ENCODE measurements at places on chromosomes 5 and 9. TPM values are rescaled to one million over a fixed set of nuclear protein-coding genes. Genes with fewer than 3 reads are reported as not detected.

- peak overlapping the region; percentile 6 for H3K4me3 ChIP-seq
- peaks cover 13% of the 10 kb centered on the region for H3K36me3 ChIP-seq
- peaks cover 78% of the 10 kb centered on the region for H3K4me1 ChIP-seq
- H3K27me3 ChIP-seq: no peaks in the 10 kb centered on the region
- H3K27ac ChIP-seq: peak overlapping the region; percentile 95
Measured at GRCh38 chr9:14251154-14252071, 62.5 kb downstream of the NFIB start.

- no peak for DNase-seq
- H3K4me3 ChIP-seq: no peak overlapping the region
- no peaks in the 10 kb centered on the region for H3K4me1 ChIP-seq
- no peaks in the 10 kb centered on the region for H3K27me3 ChIP-seq
- peaks cover 22% of the 10 kb centered on the region for H3K36me3 ChIP-seq
Measured at GRCh38 chr5:43675357-43675756, 72.4 kb downstream of the NNT start.

DNA sequence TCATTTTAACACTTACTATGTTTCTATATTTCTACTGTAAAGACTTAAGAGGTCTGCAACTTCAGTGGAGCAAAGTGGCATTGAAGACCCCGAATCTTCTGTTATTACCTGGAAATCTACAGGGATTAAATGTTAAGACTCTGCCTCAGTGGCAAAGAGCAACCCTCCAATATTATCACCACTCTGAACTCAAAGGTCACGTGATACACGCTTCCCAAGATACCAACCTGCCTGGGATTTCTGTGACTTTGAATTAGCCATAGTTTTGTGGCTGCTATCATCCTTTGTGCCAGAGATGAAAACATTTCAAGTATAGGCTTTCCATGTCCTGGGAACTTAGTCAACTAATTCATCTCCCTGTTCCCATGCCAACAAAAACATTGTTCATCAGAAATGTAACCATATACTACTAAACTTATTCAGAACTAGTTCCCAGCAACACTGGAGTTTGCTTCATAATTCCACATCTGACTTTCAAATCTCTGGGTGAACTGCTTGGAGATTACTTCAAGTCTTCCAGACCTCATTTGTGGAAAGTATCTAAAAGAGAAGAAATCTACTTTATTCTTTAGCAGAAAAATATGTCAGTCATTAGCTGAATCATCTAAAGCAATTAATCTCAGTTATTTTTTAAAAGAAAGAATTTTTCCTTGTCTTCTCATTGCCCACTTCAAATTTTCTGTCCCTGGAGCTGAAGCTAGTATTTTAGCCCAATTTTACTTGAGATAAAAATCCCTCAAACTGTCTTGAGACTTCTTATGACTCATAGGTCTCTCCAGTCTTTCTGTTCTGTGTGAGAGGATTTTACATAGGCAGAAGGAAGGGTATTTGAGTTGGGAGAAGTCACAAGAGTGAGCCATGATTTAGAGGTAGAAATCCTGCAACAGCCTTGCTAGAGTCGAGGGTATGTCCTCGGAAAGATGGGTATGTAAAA, 83.0 kb downstream of the ZNF462 start:
- H3K27me3 ChIP-seq: no peaks in the 10 kb centered on the region
- H3K4me1 ChIP-seq: peaks cover 6% of the 10 kb centered on the region
- H3K27ac ChIP-seq: peak overlapping the region; percentile 85
- no peak overlapping the region for H3K4me3 ChIP-seq
- no peak for DNase-seq

DNA sequence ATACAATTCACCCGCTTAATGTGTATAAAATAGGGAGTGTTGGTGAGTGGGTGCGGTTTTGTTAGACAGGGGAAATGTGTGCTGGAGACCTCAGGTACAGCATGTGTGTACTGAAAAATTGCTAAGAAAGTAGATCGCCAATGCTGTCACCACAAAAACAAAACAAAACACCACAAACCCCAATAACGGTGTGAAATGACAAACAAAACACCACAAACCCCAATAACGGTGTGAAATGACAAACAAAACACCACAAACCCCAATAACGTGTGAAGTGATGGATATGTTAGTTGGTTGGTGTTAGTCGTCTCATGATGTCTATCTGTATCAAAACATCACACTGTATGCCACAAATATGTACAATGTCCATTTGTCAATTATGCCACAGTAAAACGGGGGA, 14.2 kb upstream of the GFPT2 start:
- H3K27ac ChIP-seq: no peak overlapping the region
- no peaks in the 10 kb centered on the region for H3K36me3 ChIP-seq
- no peak overlapping the region for H3K4me3 ChIP-seq
- DNase-seq: no peak

The CDX1 gene
- 0.68 TPM for total RNA-seq

The MEGF10 gene
- 3.0 TPM for total RNA-seq
